ENCODE measurements at places on chromosomes 5 and 9.
A peak's percentile ranks its signal among the peaks of the same experiment; 100 is the strongest.

DNA sequence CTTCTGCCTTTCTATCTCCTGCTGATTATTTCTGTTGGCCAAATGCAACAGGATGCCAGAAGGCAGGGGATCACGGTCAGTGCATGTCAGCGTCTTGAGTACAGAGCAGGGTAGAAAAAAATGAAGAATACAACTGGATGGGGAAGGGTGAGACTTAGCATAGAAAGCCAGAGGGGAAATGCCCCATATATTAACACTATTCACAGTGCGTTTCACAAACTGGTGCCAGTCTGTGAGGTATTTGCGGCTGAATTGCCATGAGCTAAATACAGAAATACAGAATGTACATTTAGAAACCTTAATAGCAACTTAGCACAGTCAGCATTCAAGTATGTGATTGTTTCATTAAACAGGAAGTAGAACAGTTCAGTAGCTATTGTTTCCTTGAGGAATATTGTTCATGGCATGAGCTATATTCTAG, 31.0 kb upstream of the SLC1A3 start:
- no peak for DNase-seq

- no peak for DNase-seq
Observed at GRCh38 chr5:154708207-154708606, 47.0 kb upstream of the LARP1 start.

DNA sequence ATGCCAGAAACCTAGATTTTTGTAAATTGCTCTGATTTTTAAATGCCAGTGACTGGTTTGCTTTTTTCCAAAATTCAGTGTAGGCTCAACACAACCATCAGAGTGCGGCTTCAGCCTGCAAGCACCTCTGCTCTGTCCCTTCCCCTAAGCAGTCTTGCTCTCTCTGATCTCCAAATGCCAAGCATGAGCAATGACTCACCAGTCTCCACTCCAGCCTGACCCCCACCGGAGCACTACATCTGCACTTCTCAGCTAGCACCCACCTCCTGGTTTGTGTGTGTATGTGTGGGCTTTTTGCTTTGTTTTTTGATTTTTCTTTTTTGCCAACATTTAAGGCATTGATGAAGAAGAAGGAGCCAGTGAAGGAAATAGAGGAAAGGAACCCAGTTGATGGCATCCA, 61.4 kb upstream of the ADRA1B start:
- no peak for DNase-seq

- DNase-seq = no peak
Observed at GRCh38 chr9:126472948-126473298, 140.8 kb upstream of the LMX1B start.

- DNase-seq = no peak
Observed at GRCh38 chr9:122122468-122122867, 29.4 kb upstream of the TTLL11 start.

- DNase-seq = no peak
Observed at GRCh38 chr5:135883441-135883840, 12.2 kb downstream of the IL9 start.

DNA sequence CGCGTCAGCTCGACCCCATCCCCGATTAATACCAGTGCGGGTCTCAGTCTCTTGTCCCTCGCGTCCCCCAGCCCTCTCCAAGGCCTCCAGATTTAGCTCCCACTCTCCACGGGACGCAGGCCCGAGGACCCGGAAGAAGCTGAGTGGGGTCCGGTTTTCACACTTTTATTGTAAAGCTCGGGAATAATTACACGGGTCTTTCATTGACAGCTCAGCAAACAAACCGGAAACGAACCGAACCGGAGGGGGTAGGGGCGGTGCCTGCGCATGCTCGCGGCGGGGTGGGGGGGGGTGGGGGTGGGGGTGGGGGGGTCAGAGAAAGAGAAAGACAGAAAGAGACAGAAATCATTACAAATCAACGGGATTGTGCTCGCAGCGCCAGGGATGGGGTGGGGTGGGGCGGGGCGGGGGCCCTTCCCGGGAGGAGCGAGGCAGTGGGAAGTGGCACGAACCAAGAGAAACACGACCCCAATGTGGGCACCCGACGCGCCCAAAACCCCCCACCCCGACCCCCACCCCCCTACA, 27.9 kb downstream of the PCDH1 start:
- peak; percentile 48 for DNase-seq

DNA sequence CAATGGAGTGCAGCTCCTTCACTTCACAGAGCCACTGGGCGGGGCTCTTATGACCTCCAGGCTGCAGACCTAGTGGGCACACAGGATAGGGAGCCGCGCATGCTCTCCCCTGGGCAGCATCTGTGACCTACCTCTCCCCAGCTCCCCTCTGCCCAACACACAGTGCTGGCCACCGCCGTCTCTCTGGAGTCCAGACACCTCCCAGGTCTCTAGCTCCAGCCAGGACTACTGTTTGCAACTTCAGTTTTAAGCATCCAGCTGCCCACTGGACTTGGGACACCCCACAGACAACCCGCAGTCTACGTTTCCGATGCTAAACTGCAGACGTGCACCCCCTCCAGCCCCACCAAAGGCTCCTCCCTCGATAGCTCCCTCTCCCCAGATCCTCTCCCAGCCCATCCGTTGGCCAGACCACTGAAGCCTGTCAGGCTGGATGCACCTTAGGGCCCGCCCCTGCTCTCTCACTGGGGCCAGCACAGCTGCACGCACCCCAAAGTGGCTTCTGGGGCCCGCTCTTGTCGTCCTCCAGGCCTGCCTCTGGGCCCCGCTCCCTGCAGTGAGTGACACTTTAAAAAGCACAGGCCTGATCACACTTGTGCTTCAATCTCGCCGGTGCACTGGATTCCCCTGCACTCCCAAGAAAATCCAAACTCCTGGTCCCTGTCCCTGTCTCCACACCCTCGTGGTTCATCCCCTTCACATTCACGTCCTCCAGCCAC, 11.3 kb downstream of the FLT4 start:
- DNase-seq = no peak

- no peak for DNase-seq
Observed at GRCh38 chr5:179266291-179267070, 78.8 kb downstream of the ADAMTS2 start.

DNA sequence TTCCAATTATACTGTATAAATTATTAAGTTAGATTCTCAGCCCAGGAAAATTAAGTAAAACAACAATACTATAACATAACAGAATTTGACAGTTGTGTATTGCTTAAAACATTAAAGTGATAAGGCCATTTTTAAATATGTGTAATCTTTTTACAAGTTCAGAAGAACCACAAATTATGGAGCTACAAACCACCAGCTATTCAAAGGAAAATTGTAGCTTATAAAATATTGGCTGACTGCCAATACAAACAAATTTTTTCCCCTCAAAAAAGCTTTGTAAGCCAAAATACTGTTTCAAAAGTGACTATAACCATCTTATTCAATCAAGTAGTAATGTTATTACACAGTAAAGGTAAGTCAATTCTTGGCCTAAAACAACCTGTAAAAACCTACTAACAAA, 21.9 kb downstream of the STRBP start:
- DNase-seq = no peak

DNA sequence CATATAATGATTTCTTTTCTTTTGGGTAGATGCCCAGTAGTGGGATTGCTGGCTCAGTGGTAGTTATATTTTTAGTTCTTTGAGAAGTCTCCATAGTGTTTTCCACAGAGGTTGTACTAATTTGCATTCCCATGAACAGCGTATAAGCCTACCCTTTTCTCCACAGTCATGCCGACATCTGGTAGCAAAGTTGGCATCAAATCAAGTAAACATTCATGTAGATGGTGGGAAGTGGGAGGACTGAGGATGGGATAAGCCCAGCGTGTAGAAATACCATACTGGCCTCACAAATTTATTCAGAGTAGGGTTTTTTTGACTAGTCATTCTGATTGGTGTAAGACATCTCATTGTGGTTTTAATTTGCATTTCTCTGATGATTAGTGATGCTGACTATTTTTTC, 115.4 kb downstream of the EGFLAM start:
- DNase-seq = no peak

- no peak for DNase-seq
Observed at GRCh38 chr9:10026443-10026984, 586.3 kb downstream of the PTPRD start.

DNA sequence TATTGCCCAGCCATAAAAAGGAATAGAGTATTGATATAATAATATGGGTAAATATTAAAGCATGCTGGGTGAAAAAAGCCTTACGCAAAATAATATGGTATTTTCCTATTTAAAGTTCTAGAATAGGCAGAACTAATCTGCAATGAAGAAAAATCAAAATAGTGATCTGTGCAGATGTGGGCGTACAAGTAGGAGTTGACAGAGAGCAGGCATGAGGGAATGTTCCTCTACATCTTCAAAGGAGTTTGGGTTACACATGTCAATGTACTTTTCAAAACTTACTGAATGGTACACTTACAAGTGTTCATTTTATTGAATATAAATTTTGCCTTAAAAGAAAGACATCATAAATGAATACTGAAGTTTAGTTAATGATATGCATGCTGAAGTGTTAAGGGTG, 33.0 kb upstream of the ZBED3 start:
- no peak for DNase-seq

GRCh38 chr5:169550227-169550626, 33.3 kb upstream of the SPDL1 start:
- no peak for DNase-seq

GRCh38 chr9:107172160-107172978, 110.7 kb upstream of the RAD23B start:
- DNase-seq = peak; percentile 47

DNA sequence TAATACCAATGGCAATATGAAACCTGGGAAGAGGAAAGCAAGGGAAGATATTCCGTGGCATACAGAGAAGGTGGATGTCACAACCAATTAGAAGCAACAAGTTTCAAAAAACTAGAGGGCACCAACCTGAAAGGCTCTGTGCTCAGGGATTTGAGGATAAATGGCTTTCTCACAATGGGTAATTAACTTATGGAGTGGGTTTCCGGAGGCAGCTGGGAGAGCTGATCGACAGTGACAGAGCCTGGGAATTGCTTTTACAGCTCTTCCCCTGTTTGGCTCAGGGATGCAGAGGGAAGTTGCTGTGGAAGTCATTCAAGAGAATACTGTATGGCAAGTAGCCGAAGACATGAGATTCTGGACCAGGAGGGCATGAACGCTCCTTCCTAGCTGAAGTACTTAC, 237.0 kb downstream of the KIF4B start:
- no peak for DNase-seq

DNA sequence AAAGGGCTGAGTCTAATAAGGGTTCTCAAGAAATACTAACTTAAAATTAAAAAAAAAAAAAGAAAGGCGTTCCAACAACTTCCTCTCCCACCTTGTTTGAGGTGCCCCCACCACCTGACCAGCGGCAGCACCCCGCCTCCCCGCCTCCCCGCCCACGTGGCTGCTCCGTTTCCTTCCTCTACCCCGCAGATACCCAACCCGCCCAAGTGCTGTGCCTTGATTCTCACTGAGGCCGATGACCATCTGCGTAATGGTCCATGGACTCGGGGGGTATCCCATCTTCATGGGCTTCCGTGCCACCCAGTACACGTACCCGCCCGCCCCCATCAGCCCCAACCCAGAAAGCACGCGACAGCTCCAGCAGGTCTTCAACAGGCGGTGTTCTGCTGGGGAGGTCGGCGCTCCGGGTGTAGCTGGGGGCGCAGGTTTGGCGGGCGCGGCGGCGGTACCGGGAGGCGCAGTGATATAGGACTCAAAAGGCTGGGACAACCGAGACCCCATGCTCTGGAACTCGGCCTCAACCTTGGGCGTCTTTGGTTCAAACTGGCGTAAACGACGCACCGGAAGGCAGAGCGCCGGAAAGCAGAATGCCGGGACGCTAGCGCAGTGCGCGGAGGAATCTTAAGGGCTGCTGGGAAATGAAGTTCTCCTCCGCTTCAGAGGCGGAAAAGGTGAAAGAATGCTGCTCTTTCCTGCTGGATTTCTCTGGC, at the start of gene DMAC1:
Gene DMAC1, minus strand, starts transcription at position 545 of the 710 bp plus-strand sequence. Its CDS starts 44 bp downstream, at position 501.
- DNase-seq = peak; percentile 81

DNA sequence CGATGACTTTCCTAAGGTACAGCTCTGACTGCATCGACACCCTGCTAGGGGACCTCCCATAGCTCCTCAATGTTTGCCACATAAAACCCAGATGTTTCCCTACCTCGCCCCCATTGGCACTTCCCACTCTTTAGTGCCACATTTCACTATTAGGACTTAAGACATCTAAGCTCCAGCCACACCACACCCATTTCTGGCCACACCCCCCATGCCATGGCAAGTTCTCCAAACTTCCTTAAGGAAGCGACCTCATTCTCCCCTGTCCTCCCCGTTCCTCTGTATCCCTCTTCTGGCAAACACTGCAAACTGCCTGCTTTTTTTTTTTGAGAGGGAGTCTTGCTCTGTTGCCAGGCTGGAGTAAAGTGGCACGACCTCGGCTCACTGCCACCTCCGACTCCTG, 62.9 kb downstream of the USP20 start:
- no peak for DNase-seq

DNA sequence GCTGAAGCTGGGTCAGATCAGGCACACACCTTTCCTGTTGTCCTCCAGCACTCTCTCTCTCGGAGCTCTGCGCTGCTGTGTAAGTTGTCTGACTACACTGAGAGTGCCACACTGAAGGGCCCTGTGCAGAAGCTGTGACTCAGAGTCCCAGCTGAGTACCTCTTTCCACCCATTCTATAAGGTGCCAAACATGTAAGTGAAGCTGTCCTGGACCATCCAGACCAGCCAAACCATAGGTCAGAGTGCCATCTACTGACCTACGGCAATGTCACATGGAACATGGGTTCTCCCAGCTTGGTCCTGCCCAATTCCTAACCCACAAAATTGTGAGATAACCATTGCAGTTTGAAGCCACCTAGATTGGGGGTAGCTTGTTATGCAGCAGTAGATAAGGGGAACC, 68.2 kb downstream of the ADCY2 start:
- no peak for DNase-seq

DNA sequence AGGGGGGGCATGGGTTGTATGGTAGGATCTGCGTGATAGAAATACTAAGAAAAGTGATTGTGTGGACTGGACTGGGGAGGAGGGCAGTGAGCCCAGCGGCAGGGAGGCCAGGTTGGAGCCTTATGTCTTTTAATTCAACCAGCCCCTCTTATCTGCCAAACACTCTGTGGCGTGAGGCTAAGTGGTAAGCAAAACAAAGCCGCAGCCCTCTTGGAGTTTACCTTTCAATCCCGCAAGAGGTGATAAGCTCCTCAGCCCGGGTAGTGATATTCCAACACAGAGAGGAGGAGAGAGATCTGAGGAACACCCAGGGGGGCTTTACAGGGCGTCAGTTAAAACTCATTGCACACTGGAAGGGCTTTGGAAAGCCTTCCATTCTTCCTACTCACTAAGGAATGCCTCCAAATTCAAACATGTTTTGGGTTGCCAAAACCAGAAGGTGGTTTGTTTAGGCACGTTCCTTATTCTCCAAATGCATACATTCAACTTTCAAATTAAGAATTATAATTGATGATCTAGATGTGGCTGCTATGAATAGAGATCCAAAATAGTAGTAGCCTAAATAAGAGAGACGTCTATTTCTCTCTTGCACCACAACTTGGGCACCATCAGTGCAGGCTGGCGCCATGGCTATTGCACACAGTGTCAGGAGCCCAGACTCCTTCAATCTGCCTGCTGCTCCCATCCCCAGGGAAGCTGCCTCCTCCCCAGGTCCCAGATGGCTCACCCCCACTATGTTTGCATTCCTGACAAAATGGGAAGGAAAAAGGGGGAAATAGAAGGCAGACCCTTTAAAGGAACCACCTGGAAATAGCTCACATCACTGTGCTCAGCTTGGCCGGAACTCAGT, 75.1 kb upstream of the FSTL4 start:
- DNase-seq = no peak

Data from CD4-positive, alpha-beta T cell treated with Interleukin-12 subunit alpha and Interleukin-12 subunit beta, for 1 hour (primary cell).